Motor neuron (in vitro differentiated cells): ENCODE measurements at places on chromosomes 2 and 18. TPM values are rescaled to one million over a fixed set of nuclear protein-coding genes. Genes with fewer than 3 reads are reported as not detected.

RSAD2 gene
- 0.52 and 1.1 TPM in 2 replicates for total RNA-seq

CDK5R2 gene
- total RNA-seq = 1.3 and 1.6 TPM in 2 replicates

GRCh38 chr2:66461664-66462500, 27.0 kb downstream of the MEIS1 start:
- ATAC-seq = peak; percentile 59

TSPYL6 gene
- total RNA-seq = 0.83 and 0.87 TPM in 2 replicates

DNA sequence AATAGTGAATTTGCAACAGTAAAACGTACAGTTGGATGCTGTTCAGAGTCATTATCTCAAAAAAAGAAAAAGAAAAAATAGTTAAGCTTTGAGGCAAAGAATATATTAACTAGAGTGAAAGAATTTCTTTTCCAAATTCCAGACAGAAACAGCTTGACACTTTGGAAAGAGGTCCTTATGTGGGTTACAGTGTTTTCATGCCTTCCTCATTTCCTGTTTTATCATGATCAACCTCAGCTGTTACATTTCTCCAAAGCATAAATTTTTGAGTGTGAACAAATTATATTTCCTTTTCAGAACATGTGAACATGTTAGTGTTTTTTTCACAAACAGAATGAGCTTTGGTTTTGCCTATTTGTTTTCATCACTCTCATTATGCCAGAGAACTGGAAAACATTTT, 13.6 kb downstream of the FRZB start:
- ATAC-seq = no peak

ADRA2B gene
- not detected in 2 replicates for total RNA-seq
